Stimulated activated CD8-positive, alpha-beta memory T cell treated with anti-CD3 and anti-CD28 coated beads, Interleukin-4, amount 100 ng/mL, for 1 hour (primary cell): ENCODE measurements at places on chromosomes 6 and 20.

DNA sequence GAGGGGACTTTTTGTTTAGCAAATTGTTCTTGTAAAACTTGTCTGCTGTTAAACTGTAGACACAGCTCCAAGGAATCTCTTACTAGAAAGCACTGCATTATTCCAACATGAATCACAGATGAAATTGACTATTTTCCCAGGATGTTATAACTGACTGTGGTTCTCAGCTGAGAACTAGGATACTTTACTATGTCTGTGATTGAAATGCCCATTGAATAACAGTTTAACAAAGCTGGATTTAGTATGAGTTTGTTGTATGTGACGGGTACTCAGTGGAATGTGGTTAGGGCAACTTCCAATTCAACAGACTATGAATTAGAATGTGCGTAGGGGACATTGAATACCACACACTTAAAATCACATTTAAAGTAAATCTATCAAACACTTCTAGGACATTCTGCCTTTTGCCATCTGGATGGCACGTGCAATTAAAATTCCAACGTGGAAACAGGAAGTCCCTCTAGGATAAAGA is 193.4 kb upstream of the PREP start:
- DNase-seq, result no peak

DNA sequence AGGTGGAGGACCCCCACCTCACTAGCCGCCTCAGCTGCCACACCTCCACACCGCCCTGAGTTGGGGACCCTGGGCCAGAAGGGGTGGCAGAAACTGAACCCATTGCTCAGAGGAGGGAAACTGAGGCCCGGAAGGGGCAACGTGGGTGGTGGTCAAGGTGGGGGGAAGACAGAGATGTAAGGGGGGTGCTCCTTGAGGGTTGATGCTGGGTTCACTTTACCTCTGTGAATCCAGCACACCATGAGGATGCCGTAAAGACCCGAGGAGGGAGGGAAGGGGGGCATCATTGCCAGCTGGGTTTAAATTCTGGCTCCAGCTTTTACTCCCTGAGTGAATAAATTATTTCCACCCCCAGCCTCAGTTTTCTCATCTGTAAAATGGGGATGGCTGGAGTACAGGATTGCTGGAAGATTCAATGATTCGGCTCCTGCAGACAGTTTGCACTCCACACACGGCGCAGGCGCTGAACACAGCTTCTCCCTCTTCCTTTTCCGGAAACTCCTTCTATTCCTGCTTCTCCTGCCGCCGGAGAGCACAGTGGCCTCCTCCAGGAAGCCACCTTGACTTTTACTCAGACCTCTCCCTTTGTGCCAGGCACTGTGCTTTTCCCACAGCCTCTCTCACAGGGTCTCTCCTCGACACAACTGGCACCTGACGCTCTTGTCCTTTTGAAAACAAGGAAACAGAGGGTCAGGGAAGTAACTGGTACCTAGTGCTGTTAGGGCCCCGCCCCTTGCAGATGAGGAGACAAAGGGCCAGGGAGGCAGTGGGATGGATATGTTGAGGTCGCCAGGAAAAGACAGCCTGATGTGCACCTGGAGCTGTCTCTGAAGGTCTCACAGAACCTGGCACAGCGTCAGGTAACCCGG is 59.4 kb downstream of the UBE2V1 start:
- no peak for DNase-seq

GRCh38 chr20:59340201-59340885 is 39.9 kb downstream of the EDN3 start:
- DNase-seq, result no peak

DNA sequence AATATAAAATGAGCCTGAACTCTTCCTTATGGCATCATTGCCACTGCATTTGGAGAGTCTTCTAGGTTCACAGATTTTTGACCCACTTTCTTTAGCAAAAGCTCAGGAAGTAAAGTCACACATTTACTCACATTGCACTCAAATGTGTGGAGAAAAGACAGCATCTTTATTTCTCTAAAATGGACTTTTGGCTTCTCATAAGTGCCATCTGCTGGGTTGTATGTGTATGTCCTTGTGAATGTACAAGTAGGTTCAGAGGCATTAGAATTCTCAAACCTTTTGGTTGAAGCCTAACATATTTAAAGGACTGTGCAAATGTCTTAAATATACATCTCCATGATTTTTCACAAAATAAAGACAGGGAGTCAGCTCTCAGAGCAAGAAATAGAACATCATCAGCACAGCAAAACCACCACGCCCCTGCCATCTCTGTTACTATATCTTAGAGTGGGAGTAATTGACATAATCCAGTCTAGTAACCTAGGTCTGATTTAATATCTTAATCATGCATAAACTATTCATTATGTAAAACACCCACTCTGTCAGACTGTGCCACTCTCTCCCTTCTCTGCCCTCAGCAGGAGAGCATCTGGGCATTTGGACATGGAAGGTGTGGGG is 42.2 kb upstream of the SPTLC3 start:
- no peak for DNase-seq

GRCh38 chr6:63975699-63976098 is 340.1 kb downstream of the PHF3 start:
- no peak for DNase-seq

GRCh38 chr6:25312034-25312620 is 33.0 kb downstream of the CARMIL1 start:
- DNase-seq, result no peak

DNA sequence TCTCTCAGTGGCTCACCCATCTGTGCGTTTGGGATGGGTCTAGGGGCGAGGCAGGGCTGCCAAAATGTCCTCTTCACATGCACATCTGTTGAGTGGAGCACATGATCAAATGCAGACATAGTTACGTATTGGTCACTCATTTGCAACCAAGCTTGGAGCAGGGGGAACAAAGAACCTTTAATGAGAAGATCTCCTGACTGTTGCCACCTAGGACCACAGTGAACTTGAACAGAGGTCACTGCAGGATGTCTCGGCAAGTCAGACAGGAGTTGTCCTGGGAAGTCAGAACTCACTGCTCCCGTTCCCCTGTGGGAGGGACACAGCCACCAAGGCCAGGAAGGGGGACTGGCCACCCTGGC is 73.4 kb downstream of the SSR1 start:
- DNase-seq, result no peak

DNA sequence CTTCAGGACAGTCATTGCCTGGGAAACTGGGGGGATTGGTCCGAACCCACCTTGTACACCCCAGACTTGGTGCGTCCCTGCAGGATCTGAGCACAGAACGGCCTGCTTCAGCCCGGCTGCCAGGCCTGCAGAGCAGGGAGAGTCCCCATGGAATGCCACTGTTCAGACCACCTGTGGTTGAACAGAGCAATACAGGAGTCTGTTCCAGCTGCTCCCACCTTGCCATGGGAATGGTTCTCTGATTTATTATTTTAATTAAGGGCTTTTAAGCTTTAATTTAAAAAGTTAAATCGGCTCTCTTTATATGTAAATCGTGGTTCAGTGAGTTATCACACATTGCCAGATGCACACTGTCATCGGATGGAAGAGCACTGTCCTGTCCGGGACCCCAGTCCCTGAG is 310.4 kb downstream of the CDH4 start:
- DNase-seq, result no peak

- no peak for DNase-seq
Observed at GRCh38 chr6:162387718-162388382, 339.7 kb downstream of the PRKN start.

DNA sequence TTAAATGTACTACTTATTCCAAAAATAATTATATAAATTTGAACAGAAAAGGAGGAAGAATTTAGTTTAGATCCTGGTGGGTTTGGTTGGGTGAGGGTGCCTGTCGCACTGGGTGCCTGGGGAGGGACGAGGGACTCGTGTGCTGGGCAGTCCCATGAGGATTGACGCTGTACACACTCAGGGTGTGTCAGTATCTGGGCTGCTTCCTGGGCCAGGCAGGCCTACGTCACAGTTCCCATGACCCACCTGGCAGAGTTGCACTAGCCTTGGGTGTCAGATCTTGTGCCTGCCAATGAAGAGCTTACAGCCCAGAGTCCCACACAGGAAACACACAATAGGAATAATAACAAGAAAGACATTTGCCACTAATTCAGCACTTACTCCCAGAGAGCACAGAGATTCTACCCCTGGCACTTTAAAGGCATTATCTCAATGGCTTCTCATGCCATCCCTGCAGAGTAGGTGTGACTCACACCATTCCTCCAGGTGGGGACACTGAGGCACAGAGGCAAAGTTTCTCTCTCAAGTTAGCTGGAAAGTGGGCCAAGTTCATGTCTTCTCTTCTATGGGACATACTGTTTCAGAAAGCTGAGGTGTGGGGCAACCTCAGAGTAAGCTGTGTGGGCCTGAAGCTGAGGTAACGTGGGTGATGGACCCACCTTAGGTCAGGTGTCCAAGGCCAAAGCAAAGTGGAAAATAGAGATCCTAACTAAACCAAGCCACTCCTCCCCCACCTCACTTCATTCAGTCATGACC is 1.3 kb upstream of the SDCBP2 start:
- DNase-seq, result no peak

GRCh38 chr20:41344477-41344876 is 3.9 kb downstream of the LPIN3 start:
- DNase-seq, result no peak

DNA sequence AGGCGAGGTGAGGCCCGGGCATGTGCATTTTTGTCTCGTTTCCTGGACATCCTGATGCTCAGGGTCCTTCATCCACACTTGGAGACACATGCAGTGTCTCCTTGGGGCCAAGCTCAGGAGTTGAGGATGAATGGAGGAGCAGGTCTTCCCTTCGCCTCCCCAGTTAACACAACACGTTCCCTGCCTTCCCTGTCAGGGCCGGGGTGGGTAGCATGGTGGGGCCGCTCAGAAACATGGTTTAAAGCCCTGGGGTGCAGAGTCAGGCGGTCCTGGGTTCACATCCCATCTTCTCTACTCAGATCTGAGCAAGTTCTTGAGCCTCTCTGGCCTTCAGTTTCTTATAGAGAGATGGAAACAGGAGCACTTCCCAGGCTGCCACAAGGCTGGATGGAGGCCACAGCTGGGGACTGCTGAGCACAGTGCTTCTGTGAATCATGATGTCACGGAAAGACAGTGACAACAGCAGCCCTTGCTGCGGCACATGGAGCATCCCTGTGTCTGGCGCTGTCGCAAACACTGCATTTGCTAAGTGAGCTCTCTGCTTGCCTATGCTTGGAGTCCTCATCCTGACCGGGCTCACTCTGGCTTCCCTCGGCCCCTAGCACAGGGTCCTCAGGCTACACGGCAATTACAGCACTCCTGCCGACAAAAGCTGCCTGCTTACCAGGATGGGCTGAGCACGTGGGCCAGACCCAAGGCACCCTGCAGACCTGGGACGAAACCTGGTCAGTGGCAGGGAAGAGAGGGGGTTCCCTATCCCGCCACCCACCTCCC is 45.6 kb upstream of the STX16 start:
- no peak for DNase-seq

- DNase-seq, result no peak
Observed at GRCh38 chr6:17149571-17149970, 47.7 kb downstream of the STMND1 start.

DNA sequence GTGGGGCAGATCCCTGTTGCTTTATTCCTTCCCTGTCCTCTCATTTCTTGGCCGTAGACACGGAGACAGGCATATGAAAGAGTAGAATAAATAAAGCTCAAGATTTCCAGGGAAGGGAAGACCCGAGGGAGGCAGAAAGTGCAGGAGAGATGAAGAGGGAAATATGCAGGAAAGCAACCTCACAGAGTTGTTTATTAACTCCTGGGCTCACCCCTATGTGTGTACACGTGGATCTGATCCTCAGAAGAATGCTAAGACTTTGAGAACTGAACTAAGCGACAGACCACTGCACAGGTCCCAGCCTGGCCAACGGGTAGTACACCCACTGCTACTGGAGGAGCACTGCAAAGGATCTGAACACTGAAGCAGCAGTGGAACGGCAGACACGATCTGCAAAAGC is 156.2 kb downstream of the KIF16B start:
- DNase-seq, result no peak

- DNase-seq, result no peak
Observed at GRCh38 chr6:5423251-5423650, 161.9 kb downstream of the FARS2 start.

DNA sequence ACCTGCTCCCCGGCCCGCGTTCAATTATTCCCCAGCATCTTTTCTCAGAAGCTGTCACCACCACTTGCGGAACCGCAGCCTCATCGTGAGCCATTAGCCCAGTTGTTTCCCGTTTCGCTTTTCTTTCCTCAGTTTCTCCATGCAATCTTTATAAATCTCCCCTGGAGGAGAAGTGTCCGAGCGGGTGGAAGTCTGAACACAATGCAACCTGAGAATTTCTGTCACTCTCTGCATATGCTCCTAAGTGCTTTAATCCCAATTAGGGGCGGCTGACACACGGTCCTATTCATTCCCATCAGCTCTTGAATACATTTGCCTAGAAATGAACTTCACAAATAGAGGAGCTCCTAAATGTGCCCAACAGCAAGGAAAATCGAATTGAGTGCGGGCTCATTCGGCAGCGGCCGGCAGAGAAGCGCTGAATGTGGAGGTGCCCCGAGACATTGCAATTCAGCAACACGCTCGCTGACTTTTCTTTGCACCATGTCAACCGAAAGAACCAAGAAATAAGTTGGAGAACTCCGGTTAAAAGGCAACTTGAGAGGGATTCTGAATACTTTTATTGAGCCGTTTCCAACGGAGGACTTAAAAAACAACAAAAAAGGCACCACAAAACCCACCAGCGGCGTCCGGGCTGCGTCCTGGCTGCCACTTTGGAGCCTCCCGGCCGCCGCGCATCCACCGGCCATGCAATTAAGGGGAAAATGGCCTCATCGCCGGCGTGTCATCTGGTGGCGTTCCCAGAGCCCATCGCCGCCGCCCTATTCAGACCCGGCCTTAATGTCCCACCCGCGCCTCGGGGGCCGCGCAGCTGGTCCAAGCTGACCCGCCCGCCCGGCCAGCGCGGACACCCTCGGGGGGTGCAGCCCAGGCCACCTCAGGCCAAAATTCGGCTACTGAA is 3.9 kb upstream of the PRDM13 start:
- no peak for DNase-seq

DNA sequence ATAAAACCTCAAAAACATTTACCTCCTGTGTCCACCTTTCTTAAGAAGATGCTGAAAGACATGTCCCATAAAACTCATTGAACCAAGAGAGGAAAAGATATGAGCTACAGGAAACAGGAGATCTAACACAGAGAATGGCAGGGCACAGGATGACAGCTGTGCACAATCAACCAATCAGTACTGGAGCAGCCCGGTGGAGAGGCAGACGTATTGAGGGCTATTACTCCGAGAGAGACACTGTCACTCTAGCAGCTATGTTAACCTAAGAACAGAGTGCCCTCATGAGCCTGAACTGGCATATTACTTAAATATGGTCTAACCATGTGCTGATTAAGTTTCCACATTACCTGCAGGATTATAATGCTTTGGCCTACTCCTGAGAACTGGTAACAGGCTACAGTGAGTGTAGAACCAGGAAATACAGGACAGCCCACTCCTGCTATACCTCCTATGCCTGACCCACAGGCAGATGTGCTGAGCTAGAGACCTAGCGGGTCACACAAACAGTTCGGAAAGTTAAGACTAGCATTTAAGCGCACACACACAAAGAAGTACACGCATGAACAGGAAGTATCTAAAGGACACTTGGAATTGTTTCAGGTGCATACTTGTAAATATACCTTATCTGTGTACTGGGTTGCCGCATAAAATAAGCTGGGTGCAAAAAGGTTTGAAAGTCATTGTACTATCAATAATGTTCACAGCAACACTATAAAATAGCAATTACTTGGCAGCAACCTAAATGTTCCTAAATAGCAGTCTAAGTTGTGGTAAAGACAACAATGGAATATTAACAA is 199.3 kb upstream of the SHLD1 start:
- DNase-seq, result no peak
